Spinal cord (tissue), 10 donors: ENCODE measurements at places on chromosomes 16 and 17.

DNA sequence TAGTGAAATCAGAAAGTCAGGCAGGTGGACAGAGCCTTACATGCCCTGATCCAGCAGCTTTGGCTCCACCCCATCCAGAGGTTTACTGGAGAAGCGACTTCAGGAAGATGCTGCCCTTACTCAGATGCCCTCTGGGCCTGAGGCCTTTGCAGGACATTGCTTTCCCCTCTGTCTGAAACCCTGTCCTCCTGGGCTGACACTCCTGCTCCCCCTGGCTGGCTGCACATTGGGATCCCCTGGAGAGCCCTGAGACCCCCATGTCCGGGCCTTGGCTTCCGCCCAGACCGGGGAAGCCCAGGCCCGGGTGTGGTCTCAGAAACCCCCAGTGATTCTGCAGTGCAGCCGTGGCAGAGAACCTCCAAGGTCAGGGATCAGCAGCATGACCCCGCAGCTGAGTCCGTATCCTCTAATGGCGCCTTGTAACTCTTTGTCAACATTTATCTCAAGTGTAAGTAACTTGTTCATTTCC lies 36.6 kb downstream of the BCO1 start:
- DNase-seq, result no peak

DNA sequence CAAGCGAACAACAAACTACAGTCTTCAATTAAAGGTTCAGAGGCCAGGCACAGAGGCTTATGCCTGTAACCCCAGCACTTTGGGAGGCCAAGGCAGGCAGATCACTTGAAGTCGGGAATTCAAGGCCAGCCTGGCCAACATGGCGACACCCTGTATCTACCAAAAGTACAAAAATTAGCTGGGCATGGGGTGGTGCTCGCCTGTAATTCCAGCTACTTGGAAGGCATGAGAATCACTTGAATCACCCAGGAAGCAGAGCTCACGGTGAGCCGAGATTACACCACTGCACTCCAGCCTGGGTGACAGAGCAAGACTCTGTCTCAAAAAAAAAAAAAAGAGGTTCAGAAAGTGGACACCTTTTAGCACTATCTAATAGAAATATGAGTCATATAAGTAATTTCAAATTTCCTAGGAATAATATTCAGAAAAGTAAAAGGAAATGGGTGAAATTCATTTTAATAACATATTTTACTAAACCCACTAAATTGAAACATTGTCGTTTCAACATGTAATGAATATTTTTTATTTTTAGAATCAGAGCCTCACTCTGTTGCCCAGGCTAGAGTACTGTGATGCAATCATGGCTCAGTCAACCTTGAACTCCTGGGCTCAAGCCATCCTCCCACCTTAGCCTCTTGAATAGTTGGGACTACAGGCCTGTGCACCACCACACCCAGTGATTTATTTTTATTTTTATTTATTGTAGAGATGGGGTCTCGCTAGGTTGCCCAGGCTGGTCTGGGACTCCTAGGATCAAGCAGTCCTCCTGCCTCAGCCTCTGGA lies 15.2 kb upstream of the MARCHF10 start:
- DNase-seq, result no peak

GRCh38 chr17:56982312-56982711 lies 4.4 kb downstream of the SCPEP1 start:
- DNase-seq, result no peak

GRCh38 chr17:37082311-37082860 lies 133.6 kb downstream of the AATF start:
- DNase-seq, result no peak

- DNase-seq, result no peak
Measured at GRCh38 chr16:3731126-3731935, 14.0 kb upstream of the TRAP1 start.

DNA sequence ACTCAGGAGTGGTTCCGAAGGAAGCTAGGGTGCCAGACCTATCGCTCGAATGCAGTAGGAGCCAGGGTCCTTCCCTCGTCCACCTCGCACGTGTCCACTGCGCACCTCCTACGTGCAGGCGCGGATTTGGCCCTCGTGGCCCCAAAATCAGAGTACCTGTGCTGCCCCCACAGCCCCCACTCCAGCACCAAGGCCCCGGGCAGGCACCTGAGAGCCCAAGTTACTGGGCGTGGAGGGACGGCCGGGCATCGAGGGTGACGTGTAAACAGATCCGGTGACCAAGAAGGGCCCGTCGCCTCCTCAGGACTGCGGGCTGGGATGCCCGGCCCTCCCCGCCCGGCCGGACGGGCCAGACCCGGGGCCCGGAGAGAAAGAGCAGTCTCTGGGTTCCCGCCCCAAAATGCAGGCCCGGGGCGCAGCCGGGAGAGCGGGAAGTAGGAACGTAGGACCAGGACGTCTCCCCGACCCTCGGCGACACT lies 492 bp downstream of the SLC25A39 start:
- no peak for DNase-seq

DNA sequence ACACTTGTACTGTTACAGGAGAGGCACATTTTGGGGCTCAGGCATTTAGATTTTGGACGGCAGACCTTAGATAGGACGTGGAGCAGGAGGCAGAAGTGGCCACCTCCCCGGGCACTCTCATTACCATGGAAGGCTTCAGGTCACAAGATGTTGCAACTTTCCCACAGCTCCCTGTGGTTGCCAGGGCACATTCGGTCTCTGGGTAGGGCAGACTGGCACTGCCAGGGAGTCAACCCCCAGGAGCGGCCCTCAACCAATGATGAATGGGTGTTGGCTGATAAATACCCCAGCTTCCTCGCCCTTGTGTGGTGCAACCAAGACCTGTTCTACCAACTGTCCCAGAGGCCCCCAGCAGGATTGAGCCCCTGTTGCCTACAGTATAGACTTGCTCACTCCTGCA lies 11.2 kb downstream of the NAGPA start:
- DNase-seq, result no peak

GRCh38 chr17:14622615-14623101 lies 321.8 kb downstream of the HS3ST3B1 start:
- no peak for DNase-seq

DNA sequence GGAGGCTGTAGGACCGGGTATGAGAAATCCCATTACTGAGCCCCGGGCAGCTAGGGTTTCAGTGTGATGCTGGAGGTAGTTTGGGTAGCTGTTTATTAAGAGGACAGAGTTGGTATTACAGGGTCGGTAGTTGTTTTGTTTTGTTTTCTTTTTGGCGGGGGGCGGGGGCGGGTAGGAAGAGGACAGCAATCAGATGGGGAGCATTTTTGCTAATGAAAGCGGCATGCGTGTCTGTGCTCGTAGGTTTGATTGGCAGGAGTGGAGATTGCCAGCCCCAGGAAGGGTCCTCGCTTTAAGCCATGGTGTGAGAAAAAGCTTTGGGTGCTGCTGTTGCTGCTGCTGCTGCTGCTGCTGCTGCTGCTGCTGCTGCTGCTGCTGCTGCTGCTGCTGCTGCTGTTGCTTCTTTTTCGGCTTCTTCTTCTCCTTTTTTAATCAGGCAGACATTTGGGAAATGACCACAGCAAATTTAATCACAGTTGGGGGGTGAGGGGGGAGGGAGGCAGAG lies 498.5 kb upstream of the ZFHX3 start:
- DNase-seq, result no peak

DNA sequence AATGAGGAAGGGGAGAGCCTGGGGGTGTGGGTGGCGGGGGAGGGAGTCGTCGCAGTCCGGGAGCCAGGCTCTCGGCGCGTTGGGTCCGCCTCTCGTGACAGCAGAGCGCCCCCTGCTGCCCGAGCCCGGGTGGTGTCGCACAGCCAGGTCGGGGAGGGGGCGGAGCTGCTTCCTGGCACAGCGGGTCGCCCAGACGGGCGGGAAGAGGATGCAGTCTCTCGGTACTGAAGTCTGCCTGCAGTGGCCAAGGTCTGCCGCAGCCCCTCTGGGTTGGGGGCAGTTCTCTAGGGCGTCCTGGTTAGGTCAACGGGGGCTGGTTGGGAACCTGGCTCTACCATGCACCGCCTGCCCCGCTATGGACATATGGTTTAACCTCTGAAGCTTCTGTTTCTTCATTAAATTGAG lies 38.2 kb upstream of the CCDC182 start:
- peak; percentile 44 for DNase-seq

- DNase-seq, result no peak
Measured at GRCh38 chr17:46202424-46202823, 9.2 kb upstream of the KANSL1 start.

DNA sequence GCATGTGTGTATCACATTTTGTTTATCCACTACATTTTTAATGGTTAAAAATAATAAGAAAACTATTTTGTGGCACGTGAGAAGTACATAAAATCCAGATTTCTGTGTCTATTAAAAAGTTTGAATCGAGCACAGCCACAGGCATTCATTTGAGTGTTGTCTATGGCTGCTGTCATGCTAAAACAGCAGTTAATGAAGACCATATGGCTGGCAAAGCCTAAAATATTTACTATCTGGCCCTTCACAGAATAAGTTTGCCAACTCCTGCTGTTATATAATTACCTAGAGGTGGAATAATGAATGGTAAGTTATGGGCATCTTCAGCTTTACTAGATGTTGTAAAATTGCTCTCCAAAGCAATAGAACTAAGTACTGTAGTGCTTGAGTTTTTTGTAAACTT lies 30.5 kb downstream of the TMEM98 start:
- no peak for DNase-seq

- DNase-seq, result no peak
Measured at GRCh38 chr16:64626776-64627175, 495.1 kb downstream of the CDH11 start.

GRCh38 chr17:38704606-38705522 lies at the start of gene MLLT6:
MLLT6 (plus strand) TSS chr17:38705273; CDS start chr17:38705633, 360 bp downstream.
- DNase-seq, result peak; percentile 71

- DNase-seq, result peak; percentile 18
Measured at GRCh38 chr16:74813109-74813641, 38.6 kb upstream of the FA2H start.

- DNase-seq, result no peak
Measured at GRCh38 chr17:4766723-4767122, 5.0 kb upstream of the TM4SF5 start.

DNA sequence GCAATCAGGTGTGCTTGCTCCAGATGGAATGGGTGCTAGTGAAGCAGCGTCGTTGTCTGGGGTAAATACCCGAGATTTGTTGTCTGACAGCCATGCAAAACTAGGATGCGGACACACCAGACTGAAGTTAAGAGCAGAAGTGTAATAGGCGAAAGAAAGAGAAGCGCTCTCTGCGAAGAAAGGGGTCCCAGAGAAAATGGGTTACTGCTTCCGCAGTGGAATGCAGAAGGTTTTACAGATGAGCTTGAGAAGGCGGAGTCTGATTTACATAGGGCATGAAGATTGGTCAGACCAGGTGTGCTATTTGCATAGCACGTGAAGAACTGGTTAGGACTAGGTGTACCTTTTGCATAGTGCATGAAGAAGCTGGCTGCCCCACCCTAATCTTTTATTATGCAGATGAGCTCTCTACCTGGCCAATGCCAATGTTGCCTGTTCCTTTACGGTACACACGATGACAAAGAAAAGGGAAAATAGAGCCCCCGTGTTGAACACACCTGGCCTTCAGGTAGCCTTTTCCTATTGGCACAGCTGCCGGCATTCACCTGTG lies 32.0 kb upstream of the SNN start:
- no peak for DNase-seq

DNA sequence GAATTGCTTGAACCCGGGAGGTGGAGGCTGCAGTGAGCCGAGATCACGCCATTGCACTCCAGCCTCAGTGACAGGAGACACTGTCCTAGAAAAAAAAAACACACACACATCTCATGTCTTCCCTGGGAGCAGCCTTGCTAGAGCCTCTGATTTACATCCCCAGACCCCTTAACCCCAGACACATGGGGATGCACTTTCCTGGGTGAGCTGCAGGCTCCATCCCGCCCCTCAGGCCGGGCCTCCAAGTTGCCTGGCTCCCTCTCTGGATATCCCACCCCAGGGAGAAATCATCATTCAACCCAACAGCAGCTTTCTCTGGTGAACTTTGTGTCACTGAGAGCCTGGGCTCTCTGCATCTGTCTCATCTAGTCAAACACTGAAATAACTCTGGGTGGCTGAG lies 21.5 kb downstream of the SRL start:
- no peak for DNase-seq

DNA sequence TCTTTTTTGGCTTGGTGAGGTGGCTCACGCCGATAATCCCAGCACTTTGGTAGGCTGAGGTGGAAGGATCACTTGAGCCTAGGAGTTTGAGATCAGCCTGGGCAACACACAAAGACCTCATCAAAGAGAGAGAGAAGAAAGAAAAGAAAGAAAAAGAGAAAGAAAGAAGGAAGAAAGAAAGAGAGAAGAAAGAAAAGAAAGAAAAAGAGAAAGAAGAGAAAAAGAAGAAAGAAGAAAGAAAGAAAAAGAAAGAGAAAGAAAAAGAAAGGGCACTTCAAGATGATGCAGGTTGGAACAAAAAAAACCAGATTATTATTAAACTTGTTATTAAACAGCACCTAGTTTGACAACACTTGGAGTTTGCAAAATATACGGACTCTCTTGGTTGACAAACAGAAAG lies 21.2 kb upstream of the ADCY9 start:
- no peak for DNase-seq

- peak; percentile 40 for DNase-seq
Measured at GRCh38 chr17:37608351-37609169, 658 bp downstream of the SYNRG start.

- no peak for DNase-seq
Measured at GRCh38 chr16:56716761-56717160, 13.2 kb upstream of the NUP93 start.

DNA sequence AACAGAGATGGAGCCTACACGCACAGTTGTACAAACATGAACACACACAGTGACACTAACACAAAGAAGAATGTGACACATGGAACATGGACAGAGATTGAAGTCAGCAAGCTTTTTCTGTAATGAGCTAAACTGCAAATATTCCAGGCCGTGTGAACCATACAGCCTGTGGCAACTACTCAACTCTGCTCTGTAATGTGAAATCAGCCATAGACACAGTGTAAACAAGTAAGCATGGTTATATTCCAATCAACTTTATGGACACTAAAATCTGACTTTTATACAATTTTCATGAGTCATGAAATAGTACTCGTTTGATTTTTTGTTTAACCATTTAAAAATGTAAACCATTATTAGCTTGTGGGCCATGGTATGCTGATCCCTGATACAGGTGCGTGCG lies 120.2 kb downstream of the SMG6 start:
- no peak for DNase-seq

DNA sequence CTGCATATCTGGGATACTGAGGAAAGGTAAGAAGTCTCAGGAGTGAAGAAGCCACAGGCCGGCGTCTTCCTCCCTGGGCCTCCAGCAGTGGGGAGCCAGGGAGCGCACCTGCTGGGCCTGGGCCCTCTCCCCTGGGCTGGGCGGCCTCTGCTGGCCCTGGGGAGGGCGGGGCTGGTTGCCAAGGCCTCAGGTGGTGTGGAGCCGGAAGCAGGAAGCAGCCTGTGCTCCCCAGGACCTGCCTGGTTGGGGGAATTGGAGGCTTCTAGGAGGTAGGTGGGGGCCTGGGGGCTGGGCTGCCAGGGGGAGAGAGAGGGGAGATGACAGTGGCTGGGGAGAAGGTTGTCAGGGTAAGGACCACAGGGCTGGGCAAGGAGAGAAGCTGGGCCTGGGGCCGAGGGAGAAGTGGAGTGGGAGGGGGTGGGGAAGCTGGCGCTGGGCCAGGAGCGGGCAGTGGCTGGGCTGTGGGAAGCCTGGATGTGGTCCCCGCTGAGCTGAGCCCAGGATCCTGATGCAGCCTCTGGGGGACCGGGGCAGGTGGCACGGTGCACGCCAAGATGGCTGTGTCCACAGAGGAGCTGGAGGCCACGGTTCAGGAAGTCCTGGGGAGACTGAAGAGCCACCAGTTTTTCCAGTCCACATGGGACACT lies at the start of gene SMIM22:
Gene SMIM22 (plus strand): TSS at position 189 of the 647 bp plus-strand sequence. CDS start 366 bp downstream, at position 555.
- no peak for DNase-seq

- DNase-seq, result peak; percentile 74
Measured at GRCh38 chr16:88737298-88738150, 31.2 kb downstream of the CTU2 start.
